ENCODE measurements at places on chromosomes 4 and X. TPM values are rescaled to one million over a fixed set of nuclear protein-coding genes. Genes with fewer than 3 reads are reported as not detected.

The MMAA gene
- total RNA-seq = 2.3 TPM

The RS1 gene
- not detected for total RNA-seq

The TAF7L gene
- not detected for total RNA-seq

DNA sequence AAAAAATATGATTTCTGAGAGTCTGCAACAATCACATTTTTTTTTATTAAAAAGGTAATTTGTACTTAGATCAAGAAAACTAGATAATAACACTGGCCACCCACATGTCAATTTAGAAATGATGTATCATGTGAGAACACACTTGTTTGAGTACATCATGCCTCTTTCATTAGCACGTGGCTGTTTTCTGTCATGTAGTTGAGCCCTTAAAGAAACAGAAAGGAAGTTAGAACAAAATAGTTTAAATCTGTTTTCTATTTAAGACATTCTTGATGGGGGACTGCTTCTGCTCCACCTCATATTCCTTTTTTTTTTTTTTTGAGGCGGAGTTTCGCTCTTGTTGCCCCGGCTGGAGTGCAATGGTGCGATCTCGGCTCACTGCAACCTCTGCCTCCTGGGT lies 207.5 kb downstream of the NSUN7 start:
- DNase-seq = no peak

GRCh38 chr4:26035921-26036320 lies 121.9 kb downstream of the SMIM20 start:
- no peak for DNase-seq

DNA sequence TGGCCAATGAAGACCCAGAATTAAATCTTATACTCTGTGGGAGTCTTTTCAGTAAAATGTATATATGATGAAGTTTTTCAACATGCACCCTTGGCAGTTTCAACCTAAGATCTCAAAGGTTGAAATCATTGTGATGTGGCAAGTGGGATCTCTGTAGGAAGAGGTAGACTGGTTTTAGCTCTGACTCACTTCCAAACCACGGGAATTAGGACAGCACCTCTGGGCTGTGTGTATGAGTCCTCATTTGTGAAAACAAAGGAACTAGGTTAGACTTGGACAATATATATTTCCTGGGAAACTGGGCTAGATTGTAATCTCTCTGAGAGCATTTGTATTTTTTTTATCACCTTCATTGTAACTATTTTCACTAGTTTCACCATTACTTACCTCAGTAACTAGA lies 333.0 kb downstream of the ADGRL3 start:
- DNase-seq = no peak

DNA sequence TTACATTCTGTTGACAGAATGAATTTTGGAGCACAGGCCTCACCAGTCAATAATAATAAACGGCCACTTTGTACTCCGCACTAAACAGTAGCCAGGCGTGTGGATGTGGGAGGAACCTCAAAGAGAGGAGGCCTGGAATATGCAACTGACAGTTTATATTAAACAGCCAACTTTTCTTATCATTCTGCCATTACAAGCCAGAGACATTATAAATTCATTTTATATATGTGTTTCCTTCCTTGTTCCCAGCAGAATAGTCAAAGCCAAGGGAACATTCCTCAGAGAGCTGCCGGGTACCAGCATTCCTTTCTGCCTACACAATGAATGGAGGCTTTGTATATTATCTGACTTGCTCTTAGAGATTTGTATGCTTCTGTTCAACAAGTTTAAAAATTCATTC lies 436.5 kb upstream of the FTHL17 start:
- DNase-seq = no peak
